ENCODE measurements at places on chromosomes 1 and 21.

GRCh38 chr21:40652436-40652835 lies 194.5 kb downstream of the DSCAM start:
- no peak for DNase-seq

- no peak for DNase-seq
Measured at GRCh38 chr1:118988186-118989005, at the start of gene TBX15. TSS of gene TBX15 (minus strand) at chr1:118988343. CDS start at chr1:118987795, 548 bp downstream.

DNA sequence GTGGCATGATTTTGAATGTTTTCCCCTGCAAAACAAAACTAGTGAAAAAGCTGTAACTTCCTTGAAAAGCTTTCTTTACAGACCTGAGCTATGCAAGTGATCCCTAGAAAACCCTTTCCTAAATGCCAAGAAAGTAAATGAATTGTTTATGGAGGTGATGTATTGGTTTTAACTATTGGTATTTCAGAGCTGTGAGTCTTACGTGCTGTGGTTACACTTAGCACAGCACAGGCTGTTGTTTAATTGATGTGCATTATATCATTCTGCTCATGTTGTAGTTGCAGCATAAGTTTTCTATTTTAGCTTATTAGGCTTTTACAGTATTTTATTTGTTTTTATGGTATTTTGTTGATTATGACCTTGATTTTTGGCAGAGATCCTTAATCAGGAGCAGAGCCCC lies 74.1 kb upstream of the DYNLT5 start:
- no peak for DNase-seq

- DNase-seq: no peak
Measured at GRCh38 chr1:238006779-238007178, 116.1 kb upstream of the ZP4 start.

- DNase-seq: no peak
Measured at GRCh38 chr1:82400521-82400920, 599.8 kb downstream of the ADGRL2 start.

- DNase-seq: peak; percentile 81
Measured at GRCh38 chr1:59396387-59396786, 99.5 kb downstream of the FGGY start.

DNA sequence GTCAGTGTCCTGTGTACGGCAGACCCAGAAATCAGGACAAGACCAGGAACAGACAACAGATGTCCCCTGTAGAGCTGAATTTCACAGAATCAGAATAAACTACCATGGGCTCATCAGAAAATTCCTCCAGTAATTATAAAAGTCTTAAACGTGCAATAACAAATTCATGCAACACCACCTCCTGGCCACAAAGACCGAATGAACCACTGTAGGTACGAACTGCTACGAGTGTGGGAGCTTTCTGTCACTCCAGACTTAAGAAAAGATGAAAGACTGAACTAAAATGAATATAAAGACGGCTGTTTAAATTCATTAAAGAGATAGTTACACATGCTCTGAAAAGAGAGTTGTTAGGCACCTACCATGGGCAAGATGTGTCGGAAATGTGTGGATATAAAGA lies 333.5 kb downstream of the RRAGC start:
- DNase-seq: no peak

DNA sequence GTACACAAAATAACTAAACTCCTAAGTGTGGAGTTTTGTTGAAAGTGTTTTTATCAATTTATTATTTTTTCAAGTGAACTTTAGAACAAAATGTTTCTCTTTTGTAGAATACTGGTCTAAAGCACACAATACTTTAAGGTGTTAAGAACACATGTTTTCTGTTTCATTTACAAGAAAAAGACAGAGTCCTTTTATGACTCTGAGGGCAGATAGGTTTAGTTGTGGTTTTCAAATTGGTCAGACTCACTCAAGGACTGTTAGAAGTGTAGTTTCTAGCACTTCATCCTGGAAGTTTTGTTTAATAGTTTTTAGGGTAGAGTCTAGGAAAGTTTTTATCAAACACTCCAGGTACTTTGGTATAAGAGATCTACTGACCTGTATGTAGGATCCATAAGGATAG lies 376.5 kb downstream of the LRRIQ3 start:
- DNase-seq: peak; percentile 72

- DNase-seq: no peak
Measured at GRCh38 chr1:21586222-21586621, 77.0 kb downstream of the ALPL start.

DNA sequence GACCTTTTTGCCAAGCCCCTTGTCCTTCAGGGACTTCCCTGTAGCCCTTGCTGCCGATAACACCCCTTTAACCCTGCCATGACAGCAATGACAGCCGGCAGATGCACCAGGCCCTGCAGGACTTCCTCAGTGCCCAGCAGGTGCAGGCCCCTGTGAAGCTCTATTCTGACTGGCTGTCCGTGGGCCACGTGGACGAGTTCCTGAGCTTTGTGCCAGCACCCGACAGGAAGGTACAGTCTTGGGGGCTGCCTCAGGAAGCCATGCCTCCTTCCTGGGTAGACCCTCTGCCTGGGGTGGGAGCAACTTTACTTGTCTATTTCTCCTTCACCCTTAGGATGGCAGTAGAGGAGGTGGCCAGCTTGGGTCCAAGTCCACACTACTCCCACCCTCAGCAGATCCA lies 16.1 kb upstream of the PADI6 start:
- DNase-seq: no peak

GRCh38 chr1:154627257-154628120 lies 19.5 kb upstream of the ADAR start:
- DNase-seq: peak; percentile 96

DNA sequence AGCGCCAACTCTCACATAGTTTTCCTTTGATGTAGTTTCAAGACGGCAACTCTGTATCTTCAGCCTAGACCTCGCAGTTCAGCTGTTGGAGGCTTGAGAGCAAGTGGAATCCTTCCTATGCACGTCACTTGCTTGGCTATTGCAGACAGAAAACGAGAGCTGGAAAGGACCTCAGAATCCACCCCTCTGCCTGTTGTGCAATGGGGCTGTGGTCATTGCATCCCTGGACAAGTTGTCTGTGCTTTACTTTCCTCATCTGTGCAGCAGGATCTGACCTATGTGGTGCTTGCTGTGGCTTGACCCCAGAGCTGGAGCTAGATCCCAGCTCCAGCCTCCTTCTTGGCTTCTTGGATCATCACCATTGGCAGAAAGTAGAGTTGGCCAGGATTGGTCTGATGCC lies 50.0 kb upstream of the IGSF21 start:
- DNase-seq: no peak

GRCh38 chr1:14565090-14565489 lies 33.4 kb upstream of the KAZN start:
- DNase-seq: no peak

DNA sequence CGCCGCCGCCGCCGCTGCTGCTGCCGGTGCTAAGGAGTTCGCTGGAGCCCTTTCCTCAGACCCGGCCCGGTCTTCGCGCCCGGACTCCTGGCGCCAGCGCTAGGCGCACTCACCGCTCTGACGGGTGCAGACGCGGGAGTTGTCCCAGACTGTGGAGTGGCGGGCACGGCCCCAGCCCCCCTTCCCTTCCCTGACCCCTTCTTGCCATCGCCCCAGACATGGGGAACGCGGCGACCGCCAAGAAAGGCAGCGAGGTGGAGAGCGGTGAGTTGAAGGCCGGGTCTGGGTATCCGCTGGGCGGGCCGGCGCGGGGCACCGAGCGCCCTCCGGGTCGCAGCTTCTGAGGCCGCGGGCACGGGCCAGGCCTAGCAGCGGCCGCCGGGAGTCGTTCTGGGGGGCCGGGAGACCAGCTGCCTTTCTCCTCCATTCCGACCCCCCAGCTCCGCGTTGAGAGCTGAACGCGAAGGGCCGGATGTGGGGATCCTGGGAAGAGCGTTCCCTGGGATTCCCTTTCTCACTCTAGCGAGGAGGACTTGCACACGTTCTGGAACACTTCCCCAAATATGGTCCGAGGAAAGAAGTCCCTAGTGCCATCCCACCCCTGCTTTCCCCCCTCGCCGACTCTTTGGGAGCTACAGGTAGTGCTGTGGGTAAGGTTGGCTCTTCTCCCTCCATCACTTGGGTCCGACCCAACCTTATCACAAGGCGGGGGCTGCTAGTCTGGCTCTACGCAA lies 65.8 kb upstream of the PRKACB start:
- peak; percentile 50 for DNase-seq

DNA sequence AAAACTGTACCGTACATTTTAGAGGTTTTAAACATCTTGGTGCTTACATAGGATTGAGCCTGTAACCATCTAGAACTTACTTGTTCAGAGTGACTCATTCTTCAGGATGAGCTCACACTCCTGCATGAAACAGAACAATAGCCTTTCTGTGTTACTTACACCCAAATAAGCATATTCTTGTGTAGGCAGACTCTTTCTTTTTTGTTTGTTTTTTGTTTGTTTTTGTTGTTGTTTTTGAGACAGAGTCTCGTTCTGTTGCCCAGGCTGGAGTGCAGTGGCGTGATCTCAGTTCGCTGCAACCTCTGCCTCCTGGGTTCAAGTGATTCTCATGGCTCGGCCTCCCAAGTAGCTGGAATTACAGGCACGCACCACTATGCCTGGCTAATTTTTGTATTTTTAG lies 3.8 kb upstream of the CA6 start:
- no peak for DNase-seq

GRCh38 chr1:111570781-111571181 lies 48.8 kb upstream of the RAP1A start:
- peak; percentile 49 for DNase-seq

GRCh38 chr1:234730770-234731568 lies 121.0 kb upstream of the IRF2BP2 start:
- DNase-seq: peak; percentile 74

DNA sequence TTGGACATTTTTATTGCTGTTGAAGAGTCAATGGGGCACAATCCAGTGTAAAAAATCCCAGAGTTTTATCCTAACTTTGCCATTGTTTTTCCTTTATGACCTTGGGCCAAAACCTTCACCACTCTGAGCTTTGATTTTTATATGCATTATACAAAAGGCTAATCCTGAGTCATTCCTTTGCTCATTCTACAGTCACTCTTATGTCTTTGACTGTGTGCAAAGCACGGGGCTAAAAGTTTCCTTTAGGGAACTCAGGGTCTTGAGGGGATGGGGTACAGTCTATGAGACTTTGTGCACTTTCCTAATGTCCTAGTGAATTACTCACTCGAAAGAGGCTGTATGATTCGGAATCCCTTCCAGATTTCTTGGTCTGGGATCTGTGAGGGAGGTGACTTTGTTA lies 543.2 kb upstream of the CAMK1G start:
- no peak for DNase-seq

- no peak for DNase-seq
Measured at GRCh38 chr1:29326123-29326522, 89.8 kb downstream of the PTPRU start.

DNA sequence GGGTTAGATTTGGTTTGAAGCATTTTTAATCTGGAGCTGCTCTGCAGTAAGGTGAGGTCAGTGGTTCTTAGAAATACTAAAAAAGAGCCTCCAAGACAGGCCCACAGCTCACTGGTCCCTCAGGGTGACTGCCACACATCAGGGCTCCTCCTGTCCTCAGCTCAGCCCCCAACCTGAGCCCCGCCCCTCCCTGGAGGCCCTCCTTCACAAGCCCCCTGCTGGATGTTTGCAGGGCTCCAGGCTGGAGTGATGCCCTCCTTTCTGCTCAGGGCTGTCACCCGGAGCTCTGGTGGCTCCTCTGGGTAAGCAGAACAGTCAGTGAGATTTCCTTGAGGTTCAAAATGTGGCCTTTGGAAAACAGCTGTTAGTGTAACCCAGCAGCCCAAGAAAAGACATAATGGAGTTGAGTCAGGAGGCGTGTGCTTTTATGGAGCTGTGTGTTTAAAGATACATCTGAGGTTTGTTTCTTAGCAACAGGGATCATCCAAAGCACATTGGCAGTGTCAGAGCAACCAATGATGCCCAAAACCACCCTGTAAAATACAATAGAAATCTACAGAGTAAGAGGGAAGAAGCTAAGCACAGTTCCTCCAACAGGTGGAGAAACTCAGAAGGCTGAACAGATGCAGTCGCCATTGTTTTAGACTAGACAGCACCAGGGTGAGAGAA lies 21.4 kb downstream of the STUM start:
- no peak for DNase-seq

DNA sequence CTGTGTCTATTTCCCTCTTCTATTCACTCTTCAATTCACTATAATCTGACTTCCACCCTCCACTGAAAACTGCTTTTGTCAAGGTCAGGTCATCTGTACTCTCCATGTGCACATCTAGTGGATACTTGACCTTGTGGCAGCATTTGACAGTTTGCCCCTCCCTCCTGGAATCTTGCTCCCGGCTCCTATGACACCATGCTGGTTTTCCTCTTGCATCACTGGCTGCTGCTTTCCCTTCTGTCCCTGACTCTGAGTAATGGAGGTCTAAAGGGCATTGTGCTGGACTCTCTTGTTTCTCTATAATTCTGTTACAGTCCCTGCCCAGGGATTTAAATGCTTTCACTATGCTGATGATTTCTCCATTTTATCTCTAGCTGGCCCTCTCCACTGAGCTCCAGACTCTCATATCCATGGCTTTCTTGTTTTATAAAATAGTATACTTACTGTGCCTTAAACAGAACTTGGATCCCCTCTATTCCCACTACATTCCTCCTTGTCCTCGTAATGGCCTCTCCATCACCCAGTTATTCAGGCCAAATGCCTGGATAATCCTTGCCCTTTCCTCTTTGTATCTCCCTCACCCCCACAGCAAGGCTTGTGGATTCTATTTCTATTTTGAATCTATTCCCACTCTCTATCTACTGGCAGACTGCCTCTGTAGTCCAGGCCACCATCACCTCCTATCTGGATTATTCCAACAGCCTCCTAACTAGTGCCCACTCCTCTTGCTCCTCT lies 36.8 kb upstream of the PODN start:
- no peak for DNase-seq

- DNase-seq: no peak
Measured at GRCh38 chr1:85615586-85616363, 35.2 kb downstream of the CCN1 start.

GRCh38 chr1:173646656-173647055 lies 11.5 kb downstream of the TEX50 start:
- no peak for DNase-seq

- DNase-seq: no peak
Measured at GRCh38 chr1:53478502-53478818, 19.3 kb downstream of the DMRTB1 start.

- DNase-seq: no peak
Measured at GRCh38 chr1:209600541-209600940, 17.0 kb downstream of the CAMK1G start.

- DNase-seq: no peak
Measured at GRCh38 chr1:103256490-103256889, 148.2 kb upstream of the COL11A1 start.

DNA sequence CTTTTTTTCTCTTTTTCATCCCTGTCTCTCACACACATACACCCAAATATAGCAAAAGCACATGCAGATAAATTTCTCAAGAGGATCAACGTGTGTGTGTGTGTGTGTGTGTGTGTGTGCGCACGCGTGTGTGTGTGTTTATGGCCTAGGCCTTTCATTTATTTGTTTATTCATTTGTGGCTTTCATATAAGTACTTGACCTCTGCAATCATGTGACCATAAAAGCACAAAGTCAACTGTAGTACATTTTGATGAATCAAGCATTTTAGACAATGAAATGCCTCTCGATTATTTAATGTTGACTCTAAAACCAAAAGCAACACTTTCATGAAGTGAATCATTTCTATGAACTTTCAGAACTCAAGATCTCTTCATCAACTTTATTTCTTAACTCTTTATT lies 194.1 kb upstream of the ADGRL2 start:
- no peak for DNase-seq
